Activated CD8-positive, alpha-beta memory T cell treated with anti-CD3 and anti-CD28 coated beads for 1 hour (primary cell): ENCODE measurements at places on chromosomes 11 and 22.

- no peak for DNase-seq
These were observed 245.6 kb upstream of the B3GAT1 start for GRCh38 chr11:134657631-134658030.

DNA sequence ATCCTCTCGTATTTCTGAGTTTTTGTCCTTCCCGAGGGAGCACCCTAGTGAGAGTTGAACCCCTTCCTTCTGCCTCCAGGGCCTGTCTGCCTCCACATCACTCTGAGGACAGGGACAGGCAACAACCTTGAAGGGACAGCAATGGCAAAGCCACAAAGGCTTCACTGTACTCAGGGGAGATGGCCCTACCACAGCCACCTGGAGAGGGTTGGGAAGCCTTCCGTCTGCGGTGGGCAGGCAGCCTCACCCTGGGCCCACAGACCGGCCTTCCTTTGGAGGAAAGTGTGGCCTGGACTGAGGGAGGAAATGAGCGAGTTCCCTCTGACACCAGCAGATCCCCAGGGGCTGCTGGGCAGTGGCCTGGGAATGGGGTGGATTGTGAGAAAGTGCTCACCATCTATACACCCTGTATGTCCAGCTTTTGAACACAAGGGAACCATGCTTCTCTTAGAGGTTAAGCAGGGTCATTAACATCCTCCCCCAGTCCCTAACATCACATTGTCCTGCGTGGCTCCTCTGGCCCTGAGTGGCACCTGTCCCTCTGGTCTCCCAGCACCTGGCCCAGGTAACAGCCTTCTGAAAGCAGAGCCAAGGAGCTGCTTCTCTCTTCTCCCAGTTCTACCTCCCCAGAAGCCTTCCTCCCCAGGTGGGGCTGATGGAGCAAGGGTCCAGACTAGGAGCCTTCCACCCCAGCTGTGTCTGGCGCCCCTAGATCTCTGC is 6.8 kb downstream of the SLC35C1 start:
- DNase-seq, result no peak

GRCh38 chr11:16853266-16853665 is 114.8 kb downstream of the C11orf58 start:
- no peak for DNase-seq

- DNase-seq, result no peak
These were observed 25.1 kb downstream of the RNF185 start for GRCh38 chr22:31185056-31185455.

GRCh38 chr11:21814169-21814568 is 378.7 kb upstream of the ANO5 start:
- DNase-seq, result no peak

GRCh38 chr11:11748706-11749365 is 92.9 kb upstream of the USP47 start:
- no peak for DNase-seq

DNA sequence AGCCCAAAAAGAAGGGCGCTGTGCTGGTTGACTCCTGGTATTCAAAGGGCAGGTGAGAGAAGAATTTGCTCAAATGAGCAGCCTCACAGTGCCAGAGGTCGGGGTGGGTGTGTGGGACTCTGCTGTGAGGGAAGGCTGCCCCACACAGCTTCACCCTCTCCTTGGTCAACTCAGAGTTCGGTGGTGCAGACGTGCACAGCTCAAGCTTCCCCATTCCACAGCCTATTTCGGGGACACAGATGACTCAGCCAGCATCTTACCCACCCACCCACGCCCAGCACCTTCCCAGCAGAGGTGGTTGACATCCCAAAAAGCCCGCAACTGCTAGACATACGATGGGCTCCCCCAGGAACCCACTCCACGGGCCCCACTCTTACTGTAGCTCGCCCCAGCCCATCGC is 46.5 kb upstream of the CCND1 start:
- DNase-seq, result no peak

- DNase-seq, result no peak
These were observed 97.3 kb upstream of the AKIP1 start for GRCh38 chr11:8813658-8814057.

DNA sequence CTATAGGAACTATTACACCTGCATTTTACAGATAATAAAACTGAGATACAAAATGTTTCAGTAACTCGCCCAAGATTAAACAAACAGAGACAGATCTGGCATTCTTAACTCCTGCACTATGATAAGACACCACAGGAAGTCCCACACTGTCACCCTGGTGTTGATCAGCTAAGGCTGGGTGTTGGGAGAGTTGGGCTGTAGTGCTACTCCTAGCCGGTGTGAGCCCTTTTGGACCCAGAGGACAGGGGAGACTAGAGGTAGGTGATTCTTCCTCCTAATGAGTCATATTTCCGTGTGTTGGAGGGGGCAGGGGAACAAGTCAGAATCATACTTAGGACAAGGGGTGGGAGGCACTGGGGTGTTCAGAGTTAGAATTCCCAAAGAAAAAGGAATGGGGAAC is 353.2 kb upstream of the TENM4 start:
- DNase-seq, result no peak

- DNase-seq, result no peak
These were observed 19.3 kb upstream of the RASL10A start for GRCh38 chr22:29334696-29335344.

- DNase-seq, result no peak
These were observed 681 bp upstream of the ARHGEF12 start for GRCh38 chr11:120335556-120335907.

DNA sequence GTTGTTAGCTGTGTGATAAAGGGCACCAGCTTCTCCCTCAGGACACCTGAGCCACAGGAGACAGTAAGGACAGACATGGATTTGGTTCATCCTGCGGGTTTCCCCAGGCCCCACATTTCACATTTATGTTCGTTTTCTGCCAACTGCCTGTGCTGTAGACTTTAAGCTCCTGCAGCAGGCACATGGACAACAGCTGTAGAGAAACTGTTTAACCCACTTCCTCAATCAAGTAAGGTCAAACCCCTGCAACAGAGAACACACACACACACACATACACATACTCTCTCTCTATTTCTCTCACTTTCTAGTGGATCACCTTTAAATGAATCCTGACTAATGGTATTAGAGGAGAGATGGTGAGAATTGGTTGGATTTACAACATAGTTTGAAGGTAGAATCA is 90.7 kb downstream of the C11orf87 start:
- DNase-seq, result no peak

GRCh38 chr22:44031158-44031952 is 7.3 kb downstream of the PARVB start:
- DNase-seq, result no peak

DNA sequence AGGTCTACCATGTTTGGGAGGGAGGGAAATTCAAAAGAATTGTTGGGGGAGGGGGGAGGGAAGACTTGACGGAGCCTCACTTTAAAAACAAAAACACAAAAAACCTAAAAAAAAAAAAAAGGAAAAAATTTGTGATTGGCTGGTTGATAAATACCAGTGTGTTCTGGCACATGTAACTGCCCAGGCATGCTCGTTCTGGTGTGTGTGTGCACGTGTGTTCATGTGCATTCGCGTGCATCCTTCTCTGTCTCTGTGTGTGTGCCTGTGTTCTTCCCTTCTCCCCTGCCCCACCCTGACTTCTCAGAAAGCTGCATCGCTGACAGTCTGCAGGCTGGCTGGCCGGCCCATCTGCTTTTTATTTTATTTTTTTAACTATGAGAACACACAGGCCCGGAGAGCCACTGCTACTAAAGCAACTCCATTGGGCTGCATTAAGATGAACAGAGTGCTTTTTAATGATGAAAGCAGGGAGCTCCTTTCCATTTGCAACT is 22.6 kb upstream of the ADSL start:
- DNase-seq, result no peak

DNA sequence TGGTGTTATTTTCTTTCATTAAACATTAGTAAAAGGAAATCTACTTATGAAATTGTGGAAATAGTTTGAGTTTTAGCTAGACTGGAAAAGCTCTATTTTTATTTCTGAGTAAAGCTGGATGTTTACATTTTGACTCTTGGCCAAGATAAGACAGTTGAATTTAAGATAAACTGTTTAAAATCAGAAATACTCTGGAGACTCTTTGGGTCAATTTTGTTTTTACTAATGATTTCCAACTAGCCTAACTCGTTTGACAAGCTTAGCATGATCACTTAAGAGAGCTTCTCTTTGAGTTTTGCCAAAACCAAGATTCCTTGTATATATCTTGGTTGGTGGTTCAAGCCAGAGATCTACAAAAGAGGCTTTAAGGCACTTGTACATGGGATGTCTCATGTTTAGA is 724.8 kb upstream of the LUZP2 start:
- DNase-seq, result no peak

- no peak for DNase-seq
These were observed 49.0 kb upstream of the GCAT start for GRCh38 chr22:37758694-37759093.

DNA sequence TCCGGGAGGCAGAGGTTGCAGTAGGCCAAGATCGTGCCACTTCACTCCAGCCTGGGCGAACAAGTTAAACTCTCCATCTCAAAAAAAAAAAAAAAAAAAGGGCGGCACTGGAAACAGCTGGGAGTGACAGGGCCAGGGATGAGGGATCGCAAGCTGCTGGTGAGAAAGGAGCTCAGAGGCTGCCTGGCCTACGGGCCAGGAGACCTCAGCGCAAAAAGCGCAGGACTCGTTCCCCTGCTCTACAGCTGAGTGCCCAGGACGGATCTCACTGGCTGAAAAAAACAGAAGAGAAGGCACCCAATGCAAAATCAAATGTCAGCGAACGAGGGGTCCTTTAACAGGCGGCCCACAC is 650 bp upstream of the NUP50 start:
- no peak for DNase-seq

DNA sequence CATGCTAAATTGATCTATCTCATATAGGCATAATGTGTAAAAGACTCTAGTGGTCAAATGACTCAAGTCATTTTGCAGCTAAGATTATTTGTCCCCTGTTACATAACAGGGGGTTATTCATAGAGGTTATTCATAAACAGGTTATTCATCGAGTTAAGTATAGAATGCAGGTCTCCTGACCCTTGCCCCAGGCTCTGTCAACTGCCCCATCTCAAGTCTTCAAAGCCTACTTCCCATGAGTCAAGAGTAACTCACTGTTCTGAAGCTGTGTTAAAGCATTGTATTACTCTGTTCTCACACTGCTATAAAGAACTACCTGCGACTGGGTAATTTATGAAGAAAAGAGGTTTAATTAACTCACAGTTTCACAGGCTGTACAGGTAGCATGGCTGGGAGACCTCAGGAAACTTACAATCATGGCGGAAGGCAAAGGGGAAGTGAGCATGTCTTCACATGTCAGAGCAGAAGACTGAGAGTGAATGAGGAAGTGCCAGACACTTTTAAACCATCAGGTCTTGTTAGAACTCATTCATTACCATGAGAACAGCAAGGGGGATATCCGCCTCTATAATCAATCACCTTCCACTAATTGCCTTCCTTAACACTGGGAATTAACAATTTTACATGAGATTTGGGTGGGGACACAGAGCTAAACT is 226.2 kb upstream of the BLID start:
- no peak for DNase-seq

GRCh38 chr22:23152238-23153114 is 7.2 kb downstream of the RAB36 start:
- no peak for DNase-seq

DNA sequence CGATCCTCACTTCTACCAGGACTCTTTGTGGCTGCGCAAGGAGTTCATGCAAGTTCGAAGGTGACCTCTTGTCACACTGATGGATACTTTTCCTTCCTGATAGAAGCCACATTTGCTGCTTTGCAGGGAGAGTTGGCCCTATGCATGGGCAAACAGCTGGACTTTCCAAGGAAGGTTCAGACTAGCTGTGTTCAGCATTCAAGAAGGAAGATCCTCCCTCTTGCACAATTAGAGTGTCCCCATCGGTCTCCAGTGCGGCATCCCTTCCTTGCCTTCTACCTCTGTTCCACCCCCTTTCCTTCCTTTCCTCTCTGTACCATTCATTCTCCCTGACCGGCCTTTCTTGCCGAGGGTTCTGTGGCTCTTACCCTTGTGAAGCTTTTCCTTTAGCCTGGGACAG is 6.5 kb downstream of the TMEM138 start:
- DNase-seq, result no peak

DNA sequence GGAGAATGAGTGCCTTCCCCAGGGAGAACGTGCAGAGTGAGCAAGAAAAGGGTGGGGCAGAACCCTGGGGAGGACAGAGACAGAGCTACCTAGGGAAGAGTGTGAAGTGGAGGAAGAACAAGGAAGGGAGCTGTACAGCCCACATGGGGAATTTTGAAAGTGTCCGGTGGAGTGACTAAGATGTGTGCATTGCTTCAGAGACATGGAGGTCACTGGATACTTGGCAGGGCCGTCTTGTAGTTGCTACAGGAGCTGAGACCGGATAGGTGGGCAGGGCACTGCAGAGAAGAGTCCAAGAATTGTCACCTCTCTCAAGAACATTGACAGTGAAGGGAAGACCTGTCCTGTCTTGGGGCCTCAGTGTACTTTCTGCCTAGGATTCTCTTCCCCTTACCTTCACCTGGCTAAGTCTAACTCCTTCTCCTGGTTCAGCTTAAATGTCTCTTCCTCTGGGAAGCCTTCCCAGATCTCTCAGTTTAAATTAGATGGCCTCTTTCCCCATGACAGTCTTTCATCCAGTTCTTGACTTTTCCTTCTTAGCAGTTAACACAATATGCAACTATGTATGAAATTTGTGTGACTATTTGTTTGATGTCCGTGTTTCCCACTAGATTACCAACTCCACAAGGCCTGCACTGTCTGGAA is 9.2 kb upstream of the P2RY6 start:
- no peak for DNase-seq

- no peak for DNase-seq
These were observed 35.9 kb upstream of the TEF start for GRCh38 chr22:41345807-41346335.

GRCh38 chr11:62142921-62143320 is 19.1 kb downstream of the INCENP start:
- no peak for DNase-seq

- DNase-seq, result no peak
These were observed 1.4 kb downstream of the SPCS2 start for GRCh38 chr11:74950374-74950969.

- no peak for DNase-seq
These were observed 6.9 kb upstream of the MUC5AC start for GRCh38 chr11:1150769-1151365.

- DNase-seq, result no peak
These were observed 80.9 kb upstream of the CSNK2A3 start for GRCh38 chr11:11433960-11434359.

DNA sequence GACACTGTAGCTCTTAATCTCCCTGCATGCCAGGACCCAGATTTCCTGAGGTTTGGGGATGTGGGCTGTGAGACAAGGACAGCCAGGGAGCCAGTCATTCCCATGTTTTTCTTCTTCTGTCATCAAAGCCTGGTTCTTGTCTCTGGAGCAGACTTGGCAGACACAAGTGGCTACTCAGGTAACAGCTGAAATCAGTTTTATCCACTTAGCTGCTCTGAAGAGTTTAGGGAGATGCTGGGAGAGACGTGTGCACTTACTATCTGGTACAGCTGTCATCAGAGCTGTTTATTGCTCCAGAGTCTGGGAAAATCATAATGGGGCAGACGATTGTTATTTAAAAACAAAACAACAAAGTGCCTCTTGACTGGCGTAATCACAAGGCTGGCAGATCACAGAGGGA is 56.6 kb downstream of the CSNK2A3 start:
- DNase-seq, result no peak

- DNase-seq, result no peak
These were observed 140.3 kb downstream of the RBFOX2 start for GRCh38 chr22:35888181-35888870.

- no peak for DNase-seq
These were observed 390.0 kb upstream of the CNTN5 start for GRCh38 chr11:98630736-98631135.
